ENCODE measurements at places on chromosomes 7 and 10.

DNA sequence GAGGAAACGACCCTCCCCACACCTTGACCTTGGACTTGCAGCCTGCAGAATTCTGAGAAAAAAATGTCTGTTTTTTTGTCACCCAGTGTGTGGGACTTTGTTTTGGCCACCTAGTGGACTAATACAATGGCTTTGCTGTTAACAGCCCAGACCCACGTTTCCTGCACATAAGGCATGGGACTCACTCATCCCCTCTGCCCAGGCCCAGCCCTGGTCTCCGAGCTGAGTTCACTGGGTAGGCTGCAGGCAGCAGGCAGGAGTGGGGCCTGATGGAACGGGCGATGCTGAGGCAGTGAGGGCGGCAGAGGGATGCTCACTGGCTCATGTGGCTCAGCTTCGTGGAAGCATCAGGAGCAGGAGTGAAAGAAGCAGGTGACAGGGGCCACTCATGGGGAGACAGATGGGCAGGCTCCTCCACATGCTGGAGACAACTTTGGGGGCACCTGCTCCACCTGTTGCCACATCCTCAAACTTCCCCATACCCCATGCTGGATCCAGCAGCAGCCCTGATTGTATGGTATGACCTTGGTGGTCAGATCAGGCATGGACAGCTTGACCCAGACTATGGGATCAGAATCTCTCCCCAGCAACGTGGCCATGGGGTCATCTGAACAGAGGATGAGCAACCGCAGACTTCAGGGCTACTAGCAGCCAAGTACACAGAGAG is 65.8 kb upstream of the ANTXRL start:
- DNase-seq, result no peak

- no peak for DNase-seq
Observed at GRCh38 chr7:94022550-94022949, 18.4 kb upstream of the BET1 start.

- DNase-seq, result no peak
Observed at GRCh38 chr10:61692447-61693010, 29.8 kb downstream of the CABCOCO1 start.

GRCh38 chr7:24730018-24730369 is 27.3 kb downstream of the GSDME start:
- DNase-seq, result no peak

DNA sequence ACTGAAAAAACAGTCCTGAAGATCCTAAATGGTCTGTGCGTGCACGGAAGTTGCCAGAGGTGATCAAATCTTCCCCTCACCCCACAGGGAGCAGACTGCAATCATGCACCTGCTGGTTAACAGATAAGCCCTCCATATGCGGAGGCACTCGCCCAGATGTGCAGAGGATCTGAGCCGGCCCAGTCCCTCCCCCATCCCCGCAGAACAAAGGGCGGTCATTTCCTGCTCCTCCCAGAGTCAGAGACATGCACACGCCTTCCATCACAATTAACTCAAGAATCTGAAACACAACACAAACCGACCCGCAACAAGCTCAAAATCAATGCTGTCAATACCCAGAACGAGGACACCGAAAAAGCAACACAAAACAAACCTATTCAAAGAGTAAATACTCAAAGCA is 24.2 kb downstream of the CRTAC1 start:
- no peak for DNase-seq

- peak; percentile 36 for DNase-seq
Observed at GRCh38 chr10:50417486-50417885, 166.2 kb upstream of the ASAH2 start.

- no peak for DNase-seq
Observed at GRCh38 chr10:31728698-31729224, 199.9 kb downstream of the ARHGAP12 start.

DNA sequence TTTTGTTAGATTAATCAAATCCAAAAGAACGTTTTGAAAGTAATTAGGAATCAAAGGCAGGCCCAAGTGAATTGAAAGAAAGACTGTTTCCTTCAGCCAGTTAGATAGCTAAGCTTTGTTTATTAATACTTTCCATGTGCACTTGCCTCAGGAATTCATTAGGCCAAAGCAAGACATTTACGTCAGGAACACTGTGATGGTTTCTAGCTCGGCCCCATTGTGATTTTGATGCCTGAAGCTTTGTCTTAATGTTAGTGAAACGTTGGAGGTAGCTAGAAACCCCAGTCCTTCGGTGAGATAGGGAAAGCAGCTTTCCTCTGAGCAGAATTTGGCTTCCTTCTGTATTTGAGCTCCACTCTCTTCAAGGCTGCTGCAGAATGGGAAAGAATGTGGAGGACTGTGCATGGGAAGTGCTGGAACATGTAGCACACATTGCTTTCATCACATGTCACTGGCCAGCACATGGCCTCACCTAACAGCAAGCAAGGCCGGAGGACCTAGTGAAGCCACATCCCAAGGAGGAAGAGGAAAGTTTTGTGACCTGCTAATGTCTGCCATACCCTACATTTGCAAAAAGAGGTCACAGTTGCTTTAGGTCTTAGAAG is 64.1 kb downstream of the PCGF5 start:
- DNase-seq, result no peak

GRCh38 chr7:55065511-55066229 is 46.9 kb downstream of the EGFR start:
- no peak for DNase-seq

DNA sequence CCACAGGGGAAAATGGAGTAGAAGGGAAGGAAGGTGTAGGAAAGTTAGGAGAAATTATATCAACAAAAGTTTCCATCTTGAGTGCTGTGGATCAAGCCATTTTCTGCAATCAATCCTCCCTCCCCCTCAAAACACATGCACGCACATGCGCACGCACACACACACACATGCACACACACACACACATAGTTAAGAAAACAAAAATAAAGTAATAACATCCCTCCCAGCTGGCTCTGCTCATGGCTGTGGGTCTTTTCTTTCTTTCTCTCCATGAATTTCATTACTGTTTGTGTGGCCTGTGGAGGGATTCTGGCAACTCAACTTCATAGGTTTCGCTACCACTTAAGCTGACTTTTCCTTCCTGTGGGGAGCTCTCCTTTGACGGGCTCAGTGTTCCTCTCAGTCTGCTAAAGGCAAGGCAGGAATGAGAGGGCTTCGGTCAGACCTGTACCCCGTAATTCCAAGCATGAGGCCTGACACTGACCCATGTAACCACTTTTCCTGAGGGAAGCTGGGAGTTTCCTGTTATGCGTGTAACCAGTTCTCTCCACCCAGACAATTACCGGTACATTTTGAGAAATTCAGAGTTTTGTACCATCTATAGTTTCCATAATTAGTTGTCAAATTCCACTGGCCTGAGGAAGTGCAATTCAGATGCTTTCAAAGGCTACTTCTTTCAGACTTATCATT is 79.8 kb downstream of the ZNF92 start:
- no peak for DNase-seq

DNA sequence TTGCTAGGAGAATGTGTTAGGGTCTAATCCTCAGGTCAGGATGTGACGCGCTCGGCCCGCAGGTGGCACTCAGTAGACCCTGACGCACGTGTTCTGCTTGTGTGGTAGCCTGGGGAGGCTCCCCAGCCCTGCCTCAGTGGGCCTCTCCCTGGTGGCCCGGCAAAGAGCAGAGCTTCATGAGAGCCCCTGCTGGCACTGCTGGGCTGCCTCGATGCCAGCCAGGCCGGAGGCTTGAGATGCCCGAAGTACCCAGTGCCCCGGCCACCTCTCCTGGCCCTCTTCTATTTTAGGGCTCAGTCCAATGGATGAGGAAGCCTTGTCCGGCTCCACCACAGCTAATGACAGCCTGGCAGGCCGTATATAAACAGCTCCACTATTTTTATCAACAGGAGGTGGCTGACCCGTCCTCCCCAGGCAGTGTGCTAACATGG is 42.0 kb downstream of the PRF1 start:
- no peak for DNase-seq

GRCh38 chr7:7060828-7061599 is 121.3 kb upstream of the C1GALT1 start:
- DNase-seq, result no peak

DNA sequence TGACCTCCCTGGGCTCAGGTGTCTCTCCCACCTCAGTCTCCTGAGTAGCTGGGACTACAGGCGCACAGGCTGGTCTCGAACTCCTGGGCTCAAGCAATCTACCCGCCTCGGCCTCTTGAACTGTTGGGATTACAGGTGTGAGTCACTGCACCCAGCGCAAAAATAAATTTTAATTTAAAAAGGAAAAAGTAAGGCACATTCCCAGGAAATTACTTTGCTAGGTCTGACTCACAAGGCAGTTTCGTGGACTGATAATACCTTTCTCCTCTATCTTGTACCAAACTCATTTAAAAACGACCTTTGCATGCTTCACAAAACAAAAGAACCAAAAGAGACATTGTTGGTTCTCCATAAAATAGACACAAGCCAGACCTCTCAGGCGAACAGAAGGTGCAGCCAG is 29.7 kb downstream of the PARP12 start:
- DNase-seq, result no peak

GRCh38 chr7:126768836-126769235 is 483.9 kb downstream of the GRM8 start:
- no peak for DNase-seq

- peak; percentile 86 for DNase-seq
Observed at GRCh38 chr10:97708976-97709946, 4.3 kb upstream of the MARVELD1 start.

- no peak for DNase-seq
Observed at GRCh38 chr10:43372765-43373361, 1.4 kb downstream of the FXYD4 start.

- DNase-seq, result no peak
Observed at GRCh38 chr10:128793726-128794655, 667.8 kb upstream of the MKI67 start.

GRCh38 chr10:85547460-85548023 is 819.1 kb downstream of the GRID1 start:
- DNase-seq, result no peak

DNA sequence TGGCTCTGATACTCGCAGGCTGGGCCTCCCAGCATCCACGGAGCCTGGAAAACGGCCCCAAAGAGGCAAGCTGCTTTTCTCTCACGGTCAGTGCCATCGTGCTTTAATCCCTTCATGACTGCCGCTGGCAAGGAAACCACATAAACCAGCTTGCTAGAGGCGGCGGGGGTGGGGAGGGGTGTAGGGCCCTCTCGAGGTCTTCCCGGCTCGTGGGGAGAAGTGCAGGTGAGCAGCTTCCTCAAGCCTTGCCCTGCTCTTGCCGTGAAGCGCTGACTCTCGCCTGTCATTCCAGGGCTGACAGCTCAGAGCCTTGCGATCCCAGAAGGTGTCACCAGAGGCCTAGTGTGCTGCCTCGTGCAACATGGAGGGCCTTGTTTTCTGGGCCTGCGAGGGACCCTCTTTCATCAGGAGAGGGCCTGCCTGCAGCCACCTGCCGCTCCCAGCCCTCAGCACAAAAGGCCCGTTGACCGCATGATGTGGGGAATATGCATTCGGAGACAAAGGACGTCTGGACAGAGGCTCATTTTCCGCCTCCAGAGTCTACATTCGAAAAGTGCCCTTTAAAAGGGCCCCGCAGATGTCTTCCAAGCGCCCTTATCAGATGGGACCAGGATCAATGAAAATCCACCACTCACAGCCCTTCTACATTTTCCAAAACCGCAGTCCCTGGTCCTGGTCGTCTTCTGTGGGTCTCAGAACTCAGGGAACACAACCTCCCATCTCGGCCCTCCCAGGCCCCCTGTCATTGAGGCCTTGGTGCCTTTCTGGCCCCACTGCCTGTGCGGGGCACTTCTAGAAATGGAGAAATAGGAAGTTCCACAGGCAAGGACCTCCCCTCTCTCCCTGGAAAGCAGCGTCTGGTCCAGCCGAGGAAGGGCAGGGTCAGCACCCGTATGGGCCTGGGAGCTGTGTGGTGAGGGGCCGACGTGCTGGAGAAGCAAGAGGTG is 58.7 kb downstream of the ZRANB1 start:
- no peak for DNase-seq

GRCh38 chr7:116534790-116535189 is 10.0 kb downstream of the CAV1 start:
- no peak for DNase-seq

- peak; percentile 70 for DNase-seq
Observed at GRCh38 chr7:107846324-107846723, 43.3 kb upstream of the SLC26A3 start.

GRCh38 chr7:135837675-135838074 is 89.1 kb upstream of the FAM180A start:
- no peak for DNase-seq

DNA sequence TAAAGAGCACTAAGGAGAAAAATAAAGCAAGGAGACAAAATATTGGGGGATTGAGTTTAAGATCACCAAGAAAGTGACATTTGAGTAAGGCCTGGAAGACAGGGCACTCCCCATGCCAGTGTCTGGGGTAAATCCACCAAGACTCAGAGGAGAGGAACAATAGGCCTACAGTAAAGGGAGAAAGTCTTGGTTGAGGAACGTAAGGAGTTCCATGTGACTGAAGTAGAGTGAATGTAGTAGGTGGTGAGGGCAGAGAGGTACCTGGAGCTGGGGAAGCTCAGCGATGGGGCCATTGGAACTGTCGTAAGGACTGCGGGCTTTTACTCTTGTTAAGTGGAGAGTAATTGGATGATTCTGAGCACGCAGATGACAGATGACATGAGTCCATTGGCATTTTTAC is 69.4 kb downstream of the CPED1 start:
- DNase-seq, result no peak

All from Kasumi-1 (cell line).